ENCODE measurements at places on chromosomes 6 and 20.

DNA sequence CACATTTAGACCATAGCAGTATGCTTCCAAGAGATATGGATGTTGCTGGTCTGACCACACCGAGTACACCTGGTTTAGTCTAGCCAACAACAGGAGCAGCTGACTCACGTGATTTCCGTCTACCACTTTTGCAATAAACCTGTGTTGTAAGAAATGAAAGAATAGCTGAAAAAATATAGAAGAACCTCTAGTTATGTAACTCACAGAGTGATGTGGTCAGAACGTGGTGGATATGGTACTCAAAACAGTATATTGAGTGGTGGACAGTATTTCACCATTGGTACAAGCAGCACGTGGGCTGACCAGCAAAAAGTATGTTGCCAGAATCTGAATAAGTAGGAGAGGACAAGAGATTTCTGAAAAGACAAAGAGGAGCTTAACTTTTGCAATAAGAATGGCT is 226.9 kb downstream of the TBC1D7 start:
- DNase-seq = no peak

GRCh38 chr6:157825243-157825904 is 2.3 kb downstream of the SNX9 start:
- DNase-seq = no peak

- DNase-seq = no peak
Measured at GRCh38 chr20:63855363-63856097, 5.8 kb upstream of the ABHD16B start.

DNA sequence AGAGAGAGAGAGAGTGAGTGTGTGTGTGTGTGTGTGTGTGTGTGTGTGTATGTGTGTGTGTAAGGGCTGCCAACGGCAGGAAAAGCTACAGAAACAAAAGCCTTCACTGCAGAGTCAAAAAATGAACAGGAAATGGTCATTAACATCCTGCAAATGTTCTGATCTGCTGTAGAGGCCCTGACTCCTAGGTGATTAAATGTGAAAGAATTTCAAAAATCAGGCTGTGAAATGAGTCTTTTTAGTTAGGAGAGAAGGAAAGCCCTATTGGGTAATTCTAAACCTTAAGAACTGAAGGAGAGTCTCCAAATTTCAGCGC is 166.5 kb upstream of the MYLIP start:
- no peak for DNase-seq

DNA sequence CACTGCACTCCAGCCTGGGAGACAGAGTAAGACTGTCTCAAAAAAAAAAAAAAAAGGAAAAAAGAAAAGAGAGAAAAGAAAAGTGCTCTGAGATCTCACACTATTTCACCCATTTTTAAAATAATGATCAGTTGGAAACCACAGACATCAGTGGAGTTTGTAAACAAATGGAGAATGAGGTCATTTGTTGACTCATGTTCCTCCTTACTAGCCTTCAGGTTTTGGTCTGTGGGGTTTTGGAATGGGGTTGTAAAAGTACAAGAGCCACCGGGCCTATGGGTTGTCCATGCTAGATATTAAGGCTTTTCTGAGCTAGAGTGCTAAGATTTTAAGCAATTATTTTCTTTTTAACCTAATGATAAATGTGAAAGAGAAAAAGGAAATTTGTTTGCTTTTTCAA is 104.4 kb upstream of the PRL start:
- no peak for DNase-seq

DNA sequence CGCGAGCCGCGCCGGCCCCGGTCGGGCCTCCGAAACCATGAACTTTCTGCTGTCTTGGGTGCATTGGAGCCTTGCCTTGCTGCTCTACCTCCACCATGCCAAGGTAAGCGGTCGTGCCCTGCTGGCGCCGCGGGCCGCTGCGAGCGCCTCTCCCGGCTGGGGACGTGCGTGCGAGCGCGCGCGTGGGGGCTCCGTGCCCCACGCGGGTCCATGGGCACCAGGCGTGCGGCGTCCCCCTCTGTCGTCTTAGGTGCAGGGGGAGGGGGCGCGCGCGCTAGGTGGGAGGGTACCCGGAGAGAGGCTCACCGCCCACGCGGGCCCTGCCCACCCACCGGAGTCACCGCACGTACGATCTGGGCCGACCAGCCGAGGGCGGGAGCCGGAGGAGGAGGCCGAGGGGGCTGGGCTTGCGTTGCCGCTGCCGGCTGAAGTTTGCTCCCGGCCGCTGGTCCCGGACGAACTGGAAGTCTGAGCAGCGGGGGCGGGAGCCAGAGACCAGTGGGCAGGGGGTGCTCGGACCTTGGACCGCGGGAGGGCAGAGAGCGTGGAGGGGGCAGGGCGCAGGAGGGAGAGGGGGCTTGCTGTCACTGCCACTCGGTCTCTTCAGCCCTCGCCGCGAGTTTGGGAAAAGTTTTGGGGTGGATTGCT is 1.3 kb downstream of the VEGFA start:
- DNase-seq = no peak

- no peak for DNase-seq
Measured at GRCh38 chr20:58889798-58890517, 37.4 kb downstream of the GNAS start.

Data from omental fat pad (tissue), 4 donors.